ENCODE measurements at places on chromosomes 13 and 19. TPM values are rescaled to one million over a fixed set of nuclear protein-coding genes. Genes with fewer than 3 reads are reported as not detected.

GRCh38 chr13:106471957-106472543 is 63.4 kb downstream of the EFNB2 start:
- peak; percentile 89 for DNase-seq

DNA sequence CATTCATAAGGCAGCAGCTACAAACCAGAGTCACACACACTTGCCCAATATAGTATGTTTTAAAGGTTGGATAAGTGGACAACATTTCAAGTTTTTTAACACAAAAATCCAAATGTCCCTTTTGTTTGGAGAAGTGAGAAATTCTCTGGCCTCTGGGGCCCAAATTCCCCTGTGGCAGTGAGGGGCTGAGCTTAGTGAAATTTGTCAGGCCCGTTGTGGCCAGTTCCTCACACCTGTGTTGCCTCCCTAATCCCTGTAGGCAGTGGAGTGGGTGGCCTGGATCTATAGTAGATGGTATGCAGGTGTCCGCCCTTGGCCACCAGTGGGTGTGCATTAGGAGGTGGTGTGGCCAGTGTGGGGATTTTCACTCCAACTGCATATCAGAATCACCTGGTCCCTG is 6.7 kb downstream of the WDR62 start:
- no peak for DNase-seq

DNA sequence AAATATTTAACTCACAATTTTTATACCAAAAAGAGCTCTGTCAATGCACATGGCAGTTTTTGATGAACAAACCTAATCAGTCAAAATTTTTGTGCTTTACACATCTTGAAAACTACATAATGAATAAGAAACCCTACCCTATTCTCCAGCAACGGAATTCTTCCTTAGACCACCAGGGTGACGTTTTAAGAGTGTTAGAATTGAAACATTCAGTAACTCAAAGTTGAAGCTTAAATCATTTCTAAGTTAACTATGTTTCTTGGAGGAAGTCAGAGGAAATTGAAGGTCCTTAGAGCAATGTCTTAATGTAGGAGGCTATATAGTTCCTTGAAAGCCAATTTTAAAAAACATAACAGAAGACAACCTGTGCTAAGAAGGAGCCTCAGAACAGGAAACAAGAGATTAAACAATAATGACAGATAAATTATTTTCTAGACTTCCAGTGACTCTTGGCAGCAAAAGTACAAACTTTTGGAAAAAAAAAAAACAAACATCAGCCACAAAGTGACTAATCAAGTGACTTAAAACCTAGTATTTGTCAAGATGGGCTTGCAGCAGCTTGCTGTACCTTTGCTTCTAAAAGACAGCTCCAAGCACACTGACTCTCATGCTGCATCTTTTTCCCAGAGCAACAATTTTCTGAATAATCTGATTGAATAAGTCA is 6.2 kb downstream of the SPRY2 start:
- no peak for DNase-seq

DNA sequence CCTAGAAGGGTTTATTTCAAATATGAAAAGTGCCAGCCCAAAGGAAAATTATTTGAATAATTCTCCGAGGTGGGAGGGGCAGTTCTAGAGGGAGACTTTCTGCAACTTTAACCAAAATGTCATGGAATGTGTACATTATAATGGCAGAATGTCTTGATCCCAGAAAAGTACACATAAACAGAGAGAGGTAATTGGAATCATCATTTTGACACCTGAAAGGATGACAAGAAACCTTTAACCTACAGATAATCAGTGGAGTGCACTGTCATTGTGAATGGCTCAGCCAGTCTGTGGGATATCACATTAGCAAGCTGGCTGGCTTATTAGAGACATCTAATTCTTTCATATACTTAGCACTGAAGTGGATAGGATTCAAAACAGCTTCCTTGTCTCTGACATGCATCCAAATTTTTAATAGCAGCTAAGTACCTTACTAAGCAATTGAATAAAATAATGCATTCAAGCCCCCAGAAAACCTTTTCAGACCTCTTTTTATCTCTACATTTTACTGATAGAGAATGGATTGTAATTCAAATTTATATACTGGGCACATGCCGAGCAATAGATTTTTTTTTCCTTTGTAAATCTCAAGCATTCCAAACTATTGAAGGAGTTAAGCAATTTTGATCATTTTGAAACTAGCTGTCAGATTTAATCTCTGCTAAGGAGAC is 468.6 kb downstream of the COG6 start:
- DNase-seq, result no peak

- DNase-seq, result no peak
Measured at GRCh38 chr13:90222758-90223157, 1124.7 kb upstream of the MIR17HG start.

- no peak for DNase-seq
Measured at GRCh38 chr19:29795461-29796172, 16.2 kb upstream of the CCNE1 start.

TMIGD2 gene
- not detected for total RNA-seq

SBK2 gene
- not detected for total RNA-seq

All from HT-29 (cell line).